Activated CD4-positive, alpha-beta T cell treated with anti-CD3 and anti-CD28 coated beads for 48 hours (primary cell): ENCODE measurements at places on chromosomes 13 and 19.

DNA sequence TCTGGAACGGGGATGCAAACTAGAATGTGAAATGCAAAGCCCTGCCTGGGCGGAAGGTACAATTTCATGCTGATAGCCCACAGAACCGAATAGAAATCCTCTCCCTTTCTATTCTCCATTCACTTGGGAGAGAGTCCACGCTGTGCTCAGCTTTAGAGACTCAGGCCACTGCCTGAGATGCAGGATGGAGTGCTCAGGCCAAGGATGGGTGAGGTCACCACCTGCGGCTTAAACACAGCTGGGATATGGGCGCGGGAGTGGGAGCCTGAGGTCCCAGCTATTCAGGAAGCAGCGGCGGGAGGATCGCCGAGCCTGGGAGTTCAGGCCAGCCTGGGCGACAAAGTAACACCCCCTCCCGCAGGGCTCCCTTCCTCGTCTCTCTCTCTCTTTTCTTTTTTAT lies 446 bp upstream of the ZNF83 start:
- DNase-seq, result no peak

DNA sequence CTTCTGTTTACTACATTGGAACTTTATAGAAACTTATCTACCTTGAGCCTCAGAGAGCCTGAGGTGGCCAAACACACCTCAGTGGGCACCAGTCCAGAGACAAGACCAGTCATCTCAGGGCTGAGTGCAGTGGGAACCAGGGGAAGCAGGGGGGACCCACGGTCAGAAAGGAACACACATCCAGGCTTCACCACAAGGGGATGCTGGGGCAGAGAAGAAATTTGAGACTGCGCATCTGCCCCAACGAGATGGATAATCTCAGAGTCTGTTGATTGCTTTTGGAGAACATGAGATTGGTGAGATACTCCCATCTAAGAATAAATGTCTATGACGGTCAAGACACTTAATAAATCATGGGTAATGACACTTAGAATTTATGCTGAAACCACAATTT lies 98.7 kb downstream of the DOCK9 start:
- DNase-seq, result no peak

DNA sequence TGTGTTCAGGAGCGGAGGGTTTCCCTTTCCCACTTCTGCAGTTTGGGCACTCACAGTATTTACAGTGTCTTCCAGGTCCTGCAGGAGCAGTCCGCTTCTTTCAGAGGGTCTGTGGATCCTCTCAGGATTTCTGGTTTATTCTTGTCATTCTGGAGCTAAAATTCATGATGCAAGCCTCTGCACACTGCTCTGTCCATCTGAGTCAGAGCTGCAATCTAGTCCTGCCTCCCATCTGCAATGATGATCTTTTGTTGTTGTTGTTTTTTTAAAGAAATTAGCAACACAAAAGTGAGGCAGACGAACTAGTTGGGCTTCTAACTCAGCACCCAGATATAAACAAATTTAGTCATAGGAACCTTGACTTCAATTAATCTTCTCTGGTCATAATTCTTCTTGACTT lies 86.5 kb downstream of the DLEU7 start:
- no peak for DNase-seq

- no peak for DNase-seq
These were observed 64.8 kb upstream of the KCTD15 start for GRCh38 chr19:33731881-33732280.

GRCh38 chr19:27793128-27793643 lies 1419.8 kb downstream of the UQCRFS1 start:
- DNase-seq, result peak; percentile 83

- DNase-seq, result no peak
These were observed 46.8 kb downstream of the MIPEP start for GRCh38 chr13:23842406-23842805.

DNA sequence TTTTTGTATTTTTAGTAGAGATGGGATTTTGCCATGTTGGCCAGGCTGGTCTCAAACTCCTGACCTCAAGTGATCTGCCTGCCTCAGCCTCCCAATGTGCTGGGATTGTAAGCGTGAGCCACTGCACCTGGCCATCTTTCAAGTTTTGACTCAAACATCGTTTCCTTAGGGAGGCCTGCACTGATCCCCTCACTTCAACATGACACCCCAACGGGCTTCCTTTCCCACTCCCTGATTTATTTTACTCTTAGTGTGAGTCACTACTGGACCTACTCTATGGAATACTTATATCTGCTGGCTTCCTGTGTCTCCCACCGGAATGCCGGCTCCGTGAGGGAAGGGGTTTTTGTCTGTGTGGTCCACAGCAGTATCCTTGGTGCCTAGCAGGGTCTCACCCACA lies 4.5 kb upstream of the ADAMTS10 start:
- no peak for DNase-seq

DNA sequence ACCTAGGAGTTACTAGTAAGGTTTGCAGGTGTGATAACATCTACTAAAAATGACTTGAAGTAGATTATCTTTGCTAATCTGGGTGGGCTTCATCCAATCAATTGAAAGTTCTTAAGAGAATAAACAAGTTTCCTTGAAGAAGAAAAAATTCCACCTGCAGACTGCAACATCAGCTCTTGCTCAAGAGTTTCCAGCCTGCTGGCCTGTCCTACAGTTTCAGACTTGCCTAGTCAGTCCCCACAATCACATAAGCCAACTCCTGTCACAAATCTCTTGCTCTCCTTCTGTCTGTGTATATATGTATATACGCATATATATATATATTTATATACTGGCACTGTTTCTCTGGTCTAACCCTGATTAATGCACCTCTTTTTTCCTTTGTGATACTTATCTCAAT lies 67.3 kb upstream of the ITM2B start:
- DNase-seq, result no peak

GRCh38 chr13:37927561-37927960 lies 58.0 kb upstream of the TRPC4 start:
- DNase-seq, result no peak

DNA sequence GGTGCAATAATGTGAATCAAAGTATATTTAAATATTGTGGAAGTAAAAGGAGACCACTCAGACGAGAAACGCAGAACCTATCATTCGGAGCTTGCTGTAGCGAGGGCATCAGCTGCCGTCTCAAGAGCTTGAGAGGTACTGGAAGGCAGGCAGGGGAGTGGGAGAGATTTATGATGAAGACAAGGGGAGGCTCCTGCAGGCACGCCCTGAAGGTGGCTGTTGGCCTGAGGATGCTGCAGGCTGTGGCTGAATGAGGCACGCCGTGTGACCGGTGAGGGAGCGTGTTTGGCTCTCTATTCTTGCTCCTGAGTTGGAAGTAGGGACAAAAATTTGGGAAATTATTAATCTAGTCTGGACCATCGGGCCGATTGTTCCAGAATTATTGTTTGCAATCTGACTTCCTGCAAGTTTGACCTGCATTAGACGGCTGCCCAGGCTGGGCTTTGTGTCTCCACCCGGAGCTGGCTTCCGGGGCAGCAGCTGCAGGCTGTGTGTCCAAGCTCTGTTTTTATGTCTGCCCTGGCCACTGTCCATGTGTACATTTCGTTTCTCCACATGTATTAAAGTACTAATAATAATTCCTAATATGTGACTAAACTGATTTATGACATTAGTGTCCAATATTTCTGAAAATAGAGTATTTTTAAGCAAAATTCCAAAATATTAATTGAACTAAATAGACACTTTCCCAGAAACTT lies 91.1 kb upstream of the ANKRD10 start:
- DNase-seq, result no peak

GRCh38 chr13:27825072-27825471 lies 32.8 kb downstream of the GSX1 start:
- no peak for DNase-seq

DNA sequence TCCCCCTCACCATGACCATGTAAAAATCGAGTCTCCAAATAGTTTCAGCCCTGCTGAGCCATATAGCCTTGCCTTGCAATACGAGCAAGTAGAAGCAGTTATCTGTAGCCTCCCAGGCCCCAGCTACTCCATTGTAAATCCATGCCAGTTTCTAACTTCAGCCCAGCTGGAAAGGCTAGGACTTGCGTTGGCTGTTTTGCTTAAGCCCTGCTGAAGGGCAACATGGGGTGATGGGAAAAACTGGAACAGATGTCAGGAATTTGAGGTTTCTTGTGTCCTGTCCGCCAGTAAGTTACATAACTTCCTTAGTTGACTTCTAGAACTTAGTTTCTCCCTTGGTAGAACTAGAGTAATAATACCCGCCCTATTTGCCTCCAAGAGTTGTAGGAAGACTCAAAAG lies 216.0 kb upstream of the SERP2 start:
- no peak for DNase-seq

GRCh38 chr13:49533591-49534269 lies 38.0 kb downstream of the PHF11 start:
- no peak for DNase-seq

DNA sequence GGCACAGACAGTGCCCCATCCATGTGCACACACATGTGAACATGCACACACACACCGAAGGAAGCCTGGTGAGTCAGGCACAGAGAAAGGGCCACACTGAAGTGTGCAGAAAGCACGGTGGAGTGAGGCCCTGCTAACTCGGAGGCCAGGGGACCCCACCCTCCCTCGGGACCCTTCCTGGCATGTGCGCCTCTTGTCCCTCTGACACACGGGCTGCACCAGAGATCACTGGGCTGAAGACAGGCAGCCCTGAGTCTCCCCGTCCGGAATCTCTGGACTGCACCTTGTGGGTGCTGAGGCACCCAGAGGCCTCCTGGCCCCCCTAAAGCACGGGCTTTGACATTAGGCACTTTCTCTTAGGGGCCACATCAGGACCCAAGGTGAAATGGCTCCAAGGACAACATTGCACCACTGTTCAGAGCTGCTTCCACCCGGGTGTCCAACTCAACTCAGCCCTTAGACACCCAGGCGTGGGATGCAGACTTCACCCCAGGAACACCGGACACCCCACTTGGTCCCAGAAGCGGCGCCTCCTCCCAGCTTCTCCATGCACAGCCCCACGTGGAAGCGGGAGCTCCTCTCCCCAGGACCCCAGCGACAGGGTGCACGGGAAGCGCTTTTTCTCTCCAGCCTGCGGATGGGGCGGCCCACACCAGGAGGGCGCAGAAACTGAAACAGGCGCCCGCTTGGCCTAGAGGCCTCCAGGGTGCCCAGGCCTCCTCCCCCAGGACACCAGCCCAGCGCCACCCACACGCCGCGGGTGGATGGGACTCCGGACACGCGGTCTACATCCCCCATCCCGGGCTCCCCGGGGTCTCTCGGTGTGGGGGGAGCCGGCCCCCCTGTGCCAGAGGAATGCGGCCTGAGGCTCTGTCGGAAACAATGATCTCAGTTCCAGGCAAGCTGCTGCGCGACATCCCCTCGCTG lies 90.2 kb downstream of the SPACA7 start:
- DNase-seq, result no peak

DNA sequence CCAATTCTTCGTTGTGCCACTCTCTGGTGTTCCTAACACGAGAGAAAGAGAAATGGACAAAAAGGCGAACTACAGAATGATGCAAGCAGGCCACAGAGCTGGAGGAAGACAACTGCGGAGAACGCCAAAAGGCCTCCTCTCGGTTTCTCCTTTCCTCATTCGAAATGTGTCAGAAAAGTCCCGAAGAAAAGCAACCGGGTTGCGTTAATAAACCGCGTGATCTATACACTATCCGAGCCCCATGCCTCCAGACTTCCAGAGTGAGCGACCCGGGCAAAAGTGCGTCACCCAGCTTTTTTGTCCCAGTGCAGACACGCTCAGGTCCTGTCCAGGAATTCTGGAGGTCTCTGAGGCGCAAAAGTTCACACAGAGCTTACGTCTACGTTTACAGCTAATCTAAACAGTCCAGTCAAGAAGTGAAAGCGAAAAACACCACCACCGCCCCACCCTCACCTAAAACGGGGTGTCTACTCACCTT lies 413 bp downstream of the N4BP2L2 start:
- DNase-seq, result no peak

DNA sequence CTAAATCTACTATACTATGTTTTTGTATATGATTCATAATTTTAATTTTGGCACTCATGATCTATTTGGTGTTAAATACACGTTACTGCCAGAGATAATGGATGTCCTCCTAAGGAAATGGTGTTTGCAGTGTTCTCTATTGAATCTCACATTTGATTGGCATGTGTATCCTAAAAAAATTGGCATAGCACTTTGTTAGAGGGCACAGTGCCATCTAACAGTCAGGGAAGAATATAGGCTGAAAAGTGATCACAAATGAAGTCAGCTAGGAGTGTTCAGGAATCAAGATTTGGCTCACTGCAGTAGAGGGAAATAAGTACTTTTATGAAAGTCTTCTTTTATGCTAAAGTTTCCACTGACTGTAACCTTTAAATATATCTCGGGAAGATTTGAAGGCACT lies 624.6 kb downstream of the GPC6 start:
- DNase-seq, result no peak

- no peak for DNase-seq
These were observed 1047.9 kb upstream of the SLC10A2 start for GRCh38 chr13:104114101-104114500.

DNA sequence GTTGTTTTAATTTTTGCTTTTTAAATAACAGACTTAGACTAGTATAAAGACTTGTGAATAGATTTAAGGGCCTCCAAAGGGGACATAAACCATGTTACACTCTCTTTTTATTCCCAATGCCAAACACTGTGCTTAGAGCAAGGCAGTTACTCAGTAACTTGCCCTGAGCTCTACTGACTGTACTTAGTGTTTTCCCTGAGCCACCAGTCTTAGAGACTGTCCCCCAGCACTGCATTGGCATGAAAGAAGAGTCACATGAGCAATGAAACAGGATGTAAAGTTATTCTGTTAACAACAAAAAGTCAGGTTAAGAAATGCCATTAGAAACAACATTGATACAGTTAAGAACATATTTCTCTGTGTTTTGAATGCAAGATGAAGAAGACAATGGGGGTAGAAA lies 187.9 kb downstream of the TBC1D4 start:
- DNase-seq, result no peak

DNA sequence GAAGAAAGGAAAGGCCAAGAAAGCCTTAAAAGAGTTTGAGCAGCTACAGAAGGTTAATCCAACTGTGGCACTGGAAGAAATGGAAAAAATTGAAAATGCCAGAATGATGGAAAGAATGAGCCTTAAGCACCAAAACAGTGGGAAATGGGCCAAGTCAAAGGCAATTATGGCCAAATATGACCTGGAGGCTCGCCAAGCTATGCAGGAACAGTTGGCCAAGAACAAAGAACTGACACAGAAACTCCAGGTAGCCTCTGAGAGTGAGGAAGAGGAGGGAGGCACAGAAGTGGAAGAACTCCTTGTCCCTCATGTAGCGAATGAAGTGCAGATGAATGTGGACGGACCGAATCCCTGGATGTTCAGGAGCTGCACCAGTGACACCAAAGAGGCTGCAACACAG lies 5.1 kb downstream of the UTP14C start:
- no peak for DNase-seq

- DNase-seq, result peak; percentile 43
These were observed 5.5 kb downstream of the ZBTB7A start for GRCh38 chr19:4061178-4061682.

GRCh38 chr13:110700641-110701040 lies 5.3 kb downstream of the CARS2 start:
- DNase-seq, result no peak

- no peak for DNase-seq
These were observed 615 bp upstream of the PSMC4 start for GRCh38 chr19:39970425-39970674.

- no peak for DNase-seq
These were observed 657.3 kb downstream of the EFNB2 start for GRCh38 chr13:105878119-105878700.

GRCh38 chr13:98838776-98839175 lies 86.3 kb upstream of the SLC15A1 start:
- no peak for DNase-seq
